Astrocyte of the spinal cord (primary cell): ENCODE measurements at places on chromosomes 7 and 10.

DNA sequence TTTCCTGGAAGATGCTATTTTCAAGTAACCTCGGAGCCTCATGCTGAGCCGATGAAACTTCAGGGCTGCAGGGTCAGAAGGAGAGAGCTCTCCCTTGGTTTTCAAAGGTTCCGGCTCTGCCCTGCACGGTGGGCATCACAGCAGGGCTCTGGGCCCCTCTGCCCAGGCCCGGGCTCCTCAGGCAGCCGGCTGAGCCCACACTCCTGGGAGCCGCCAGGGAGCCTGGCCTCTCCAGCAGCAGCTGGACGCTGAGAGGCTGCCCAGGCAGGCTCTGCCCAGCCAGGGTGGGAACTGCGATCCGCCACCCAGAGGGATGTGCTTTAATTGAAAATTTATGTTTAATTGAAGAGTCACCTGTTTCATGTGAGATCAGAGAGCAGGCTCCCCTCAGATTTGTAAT is 97.5 kb upstream of the MGMT start:
- no peak for DNase-seq

DNA sequence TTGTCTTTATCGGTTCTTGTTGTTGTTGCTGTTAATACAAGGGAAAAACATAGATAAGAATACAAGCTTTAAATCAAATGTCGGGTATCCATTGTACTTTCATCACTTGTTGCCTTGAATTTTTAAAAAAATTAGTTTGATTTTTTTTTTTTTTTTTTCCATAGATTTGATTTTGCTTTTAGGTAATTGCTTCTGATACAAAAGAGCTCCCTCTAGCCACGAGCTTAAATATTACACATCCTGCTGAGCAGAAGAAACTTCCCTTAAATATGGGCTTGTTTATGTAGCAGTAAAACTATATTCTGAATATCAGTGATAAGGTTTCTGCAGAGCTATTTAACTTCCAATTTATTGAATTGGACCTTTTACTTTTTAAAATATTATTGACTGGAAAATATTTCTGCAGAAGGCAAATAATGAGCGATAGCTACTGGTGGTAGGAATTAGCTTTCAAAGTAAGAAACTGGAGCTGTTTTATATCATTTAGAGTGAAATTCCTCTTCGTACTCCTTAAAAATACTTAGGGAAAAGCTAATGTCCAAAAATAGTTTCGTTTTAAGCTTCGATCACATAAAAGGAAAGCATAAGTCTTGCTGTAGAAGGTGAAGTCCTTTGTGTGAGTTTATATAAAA is 216.9 kb downstream of the POLR1F start:
- DNase-seq = peak; percentile 47

DNA sequence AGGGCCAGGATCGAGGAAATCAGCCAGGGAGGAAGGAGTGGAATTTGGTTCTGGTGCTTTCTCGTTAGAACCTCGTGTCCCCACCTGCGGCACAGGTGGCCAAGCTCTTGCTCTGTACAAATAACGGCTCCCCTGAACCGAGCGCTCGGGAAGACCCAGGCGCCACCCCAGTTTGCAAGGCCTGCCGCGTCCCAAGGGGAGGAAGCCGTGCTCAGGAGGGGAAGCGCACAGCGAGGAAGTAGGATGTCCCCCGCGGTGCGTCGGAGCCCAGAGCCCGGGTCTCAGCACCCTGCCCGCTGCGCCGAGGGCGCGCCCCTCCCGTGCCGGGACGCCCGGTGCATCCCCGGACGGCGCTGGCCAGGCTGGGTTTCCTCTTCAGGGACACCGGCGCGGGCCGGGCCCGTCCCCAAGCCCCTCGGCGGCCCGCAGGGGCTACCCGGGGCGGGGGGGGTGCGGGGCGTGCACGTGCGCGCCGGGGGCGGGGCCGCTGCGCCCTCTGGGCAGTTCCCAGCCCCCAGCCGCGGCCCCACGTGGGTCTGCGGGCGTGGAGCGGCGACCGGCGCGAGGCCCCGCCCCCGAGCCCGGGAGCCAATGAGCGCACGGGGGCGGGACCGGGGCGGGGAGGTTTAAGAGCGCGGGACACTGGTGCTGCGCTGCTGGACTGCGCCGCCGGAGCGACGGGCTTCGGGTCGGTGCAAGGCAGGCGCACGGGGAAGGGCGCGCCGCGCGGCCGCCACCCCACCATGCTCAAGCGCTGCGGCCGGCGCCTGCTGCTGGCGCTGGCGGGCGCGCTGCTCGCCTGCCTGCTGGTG is at the start of gene LFNG:
Gene LFNG, plus strand, starts transcription at position 656 of the 812 bp plus-strand sequence. Its CDS starts 88 bp downstream, at position 744.
- peak; percentile 90 for DNase-seq

- DNase-seq = no peak
These were observed 6.6 kb downstream of the PDIA4 start for GRCh38 chr7:149021725-149022062.

DNA sequence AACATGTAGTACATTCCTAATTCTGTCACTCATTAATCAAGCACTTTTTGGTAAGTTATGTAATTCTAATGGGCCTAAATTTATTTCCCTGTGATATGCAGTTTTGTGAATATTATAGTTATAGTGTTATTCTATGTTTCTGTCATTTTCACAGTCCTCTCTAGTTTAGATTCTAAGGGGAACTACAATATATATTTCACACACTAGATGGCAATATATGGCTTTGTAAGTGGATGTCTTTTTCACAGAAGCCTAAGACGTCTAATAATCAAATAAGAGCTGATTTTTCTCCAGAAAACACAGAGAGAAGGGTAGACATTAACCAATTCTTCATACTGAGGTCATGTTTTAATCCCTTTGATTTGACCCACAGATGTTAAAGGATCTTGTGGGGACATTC is 18.0 kb downstream of the RNLS start:
- peak; percentile 56 for DNase-seq

GRCh38 chr7:16627236-16627635 is 18.3 kb downstream of the ANKMY2 start:
- DNase-seq = no peak

GRCh38 chr10:79487296-79488194 is 24.8 kb upstream of the EIF5AL1 start:
- DNase-seq = peak; percentile 61

DNA sequence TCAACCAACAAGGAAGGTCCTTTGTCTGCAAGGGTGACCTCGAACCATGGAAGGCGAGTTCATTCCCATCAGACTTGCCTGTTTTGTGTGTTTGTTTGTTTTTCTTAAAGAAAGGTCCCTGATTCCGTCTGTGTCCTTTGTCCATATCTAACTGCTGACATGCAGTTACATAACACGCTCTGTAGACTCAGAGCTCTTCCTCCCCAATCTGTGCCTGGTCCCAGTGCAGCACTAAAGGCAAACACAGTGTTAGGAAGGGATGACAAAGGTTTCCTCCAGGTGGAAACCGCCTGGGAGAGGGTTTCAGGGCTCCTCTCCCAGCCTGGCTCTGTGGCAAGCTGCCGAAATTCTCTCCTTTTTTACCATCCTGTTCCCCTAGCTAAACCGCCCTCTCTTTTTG is 13.4 kb downstream of the JCAD start:
- no peak for DNase-seq

DNA sequence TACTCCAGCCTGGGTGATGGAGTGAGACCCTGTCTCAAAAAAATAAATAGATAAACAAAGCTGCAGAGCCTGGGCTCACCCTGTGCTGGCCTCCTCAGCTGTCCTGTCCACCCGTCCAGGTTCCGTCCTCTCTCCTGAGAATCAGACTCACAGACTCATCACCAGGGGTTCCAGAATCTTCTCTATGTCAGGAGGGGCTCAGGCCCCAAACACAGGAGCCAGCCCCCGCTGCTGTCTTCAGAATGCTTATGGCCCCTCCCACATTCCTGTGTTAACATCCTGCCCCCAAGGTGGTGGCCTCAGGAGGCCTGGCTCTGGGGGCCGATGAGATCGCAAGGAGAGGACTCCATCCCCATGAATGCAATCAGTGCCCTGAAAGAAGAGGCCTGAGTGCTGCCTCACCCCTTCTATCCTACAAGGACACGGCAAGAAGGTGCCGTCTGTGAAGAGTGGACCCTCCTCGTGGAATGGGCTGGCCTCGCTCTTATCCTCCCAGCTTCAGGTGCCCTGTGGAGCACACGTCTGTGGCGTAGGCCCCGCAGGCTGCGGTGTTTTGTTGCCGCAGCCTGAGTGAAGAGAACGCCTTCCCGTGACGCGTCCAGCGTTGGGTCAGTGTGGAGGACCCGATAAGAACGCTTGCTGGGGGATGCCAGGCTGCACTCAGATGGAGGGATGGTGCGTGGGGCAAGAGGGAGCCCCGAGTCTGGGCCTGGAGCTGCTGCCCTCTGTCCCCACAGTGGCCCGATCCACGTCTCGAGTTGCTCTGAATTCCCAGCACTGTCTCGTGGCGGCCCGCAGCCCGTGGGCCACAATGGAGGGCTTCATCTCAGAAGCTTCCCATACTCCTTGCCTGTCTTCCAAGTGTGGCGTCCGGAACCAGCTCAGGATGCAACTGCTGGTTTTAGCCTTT is 77.1 kb downstream of the INPP5A start:
- DNase-seq = no peak

GRCh38 chr10:131531265-131532190 is 220.0 kb upstream of the TCERG1L start:
- DNase-seq = no peak

GRCh38 chr10:43263551-43264343 is 3.1 kb downstream of the RASGEF1A start:
- no peak for DNase-seq

GRCh38 chr7:75072981-75073283 is 670 bp downstream of the RCC1L start:
- DNase-seq = peak; percentile 25

GRCh38 chr7:146503844-146504243 is 387.2 kb downstream of the CNTNAP2 start:
- no peak for DNase-seq

- no peak for DNase-seq
These were observed 19.8 kb upstream of the GET4 start for GRCh38 chr7:856444-857095.

GRCh38 chr10:581776-582330 is 107.6 kb downstream of the DIP2C start:
- DNase-seq = no peak

- DNase-seq = no peak
These were observed 782.0 kb upstream of the ZWINT start for GRCh38 chr10:57142925-57143576.

- DNase-seq = no peak
These were observed 497.7 kb downstream of the GRID1 start for GRCh38 chr10:85868627-85869499.

GRCh38 chr7:19302731-19303130 is 157.5 kb upstream of the FERD3L start:
- no peak for DNase-seq

DNA sequence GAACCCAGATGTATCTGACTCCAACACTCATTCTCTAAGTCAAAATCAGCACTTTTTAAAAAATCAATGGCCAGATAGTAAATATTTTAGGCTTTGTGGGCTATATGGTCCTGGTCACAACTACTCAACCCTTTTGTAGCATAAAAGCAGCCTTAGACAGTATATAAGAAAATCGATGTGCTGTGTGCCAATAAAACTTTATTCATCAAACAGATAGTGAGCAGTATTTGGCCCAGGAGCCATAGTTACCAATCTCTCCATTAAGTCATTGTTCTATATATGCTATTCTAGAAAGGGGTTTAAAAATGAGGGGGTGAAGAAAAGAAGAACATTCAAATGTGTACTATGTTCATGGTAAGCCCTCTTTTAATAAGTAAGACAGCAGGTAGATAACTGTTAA is 18.5 kb upstream of the GPAM start:
- no peak for DNase-seq

- no peak for DNase-seq
These were observed 59.0 kb upstream of the EN2 start for GRCh38 chr7:155398944-155399343.

GRCh38 chr7:130463553-130464434 is 23.0 kb upstream of the CEP41 start:
- no peak for DNase-seq

DNA sequence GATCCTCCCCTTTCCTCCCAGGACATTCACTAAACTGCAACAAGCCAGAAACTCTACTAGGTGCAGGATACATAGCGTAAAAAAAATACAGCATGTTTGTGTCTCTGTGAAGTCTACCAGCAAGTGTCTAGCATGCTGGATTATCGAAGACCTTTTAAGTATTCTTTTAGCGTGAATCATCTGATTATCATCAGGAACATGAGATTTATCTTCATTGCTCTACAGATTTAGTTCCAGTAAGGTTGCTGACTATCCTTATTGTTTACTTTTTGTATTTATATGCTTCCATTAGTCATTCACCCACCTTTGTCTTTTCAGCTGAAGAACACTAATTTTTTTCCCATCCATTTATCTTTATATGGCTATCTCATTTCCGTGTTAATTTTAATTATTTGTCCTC is 62.8 kb downstream of the PDZD8 start:
- DNase-seq = no peak

GRCh38 chr10:19628767-19629560 is 187.3 kb upstream of the PLXDC2 start:
- DNase-seq = peak; percentile 39

DNA sequence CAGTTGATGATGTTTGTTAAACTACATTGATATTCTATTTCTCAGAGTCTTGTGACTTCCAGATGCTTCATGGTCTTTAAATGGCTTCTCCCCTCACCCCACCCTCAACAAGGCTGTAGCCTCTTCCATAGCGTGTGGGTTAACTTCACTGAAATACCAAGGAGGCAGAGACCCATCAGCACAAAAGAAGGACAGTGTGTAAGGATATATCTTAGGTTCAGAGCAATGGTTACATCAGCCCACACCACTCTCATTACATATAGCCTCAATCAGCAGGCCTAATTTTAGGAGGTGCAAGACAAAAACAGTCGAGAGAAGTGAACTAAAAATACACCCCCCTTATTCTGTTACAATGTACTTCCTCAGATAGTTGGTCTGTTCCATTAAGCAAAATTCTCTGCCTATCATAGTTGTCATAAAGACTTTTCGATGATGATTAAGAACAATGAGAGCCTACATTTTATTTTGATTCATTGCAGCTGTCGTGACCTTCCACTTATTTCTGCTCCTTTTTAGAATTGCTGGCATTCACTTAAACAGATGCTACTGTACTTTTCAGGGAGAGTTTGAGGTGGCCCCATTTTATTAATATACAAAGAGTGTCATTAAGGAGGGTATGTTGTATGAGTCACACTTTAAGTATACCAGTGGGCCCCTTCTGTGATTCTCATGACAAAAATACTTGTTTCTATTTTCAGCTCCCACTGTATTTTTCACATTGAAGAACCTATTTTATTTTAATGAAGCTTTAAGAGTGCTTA is 52.1 kb downstream of the WIPF3 start:
- no peak for DNase-seq

GRCh38 chr10:69451209-69451783 is at the start of gene TSPAN15:
Gene TSPAN15 (plus strand): TSS chr10:69451465. CDS start chr10:69451595, 130 bp downstream.
- DNase-seq = peak; percentile 70
